ENCODE measurements at places on chromosomes 7 and 10.

DNA sequence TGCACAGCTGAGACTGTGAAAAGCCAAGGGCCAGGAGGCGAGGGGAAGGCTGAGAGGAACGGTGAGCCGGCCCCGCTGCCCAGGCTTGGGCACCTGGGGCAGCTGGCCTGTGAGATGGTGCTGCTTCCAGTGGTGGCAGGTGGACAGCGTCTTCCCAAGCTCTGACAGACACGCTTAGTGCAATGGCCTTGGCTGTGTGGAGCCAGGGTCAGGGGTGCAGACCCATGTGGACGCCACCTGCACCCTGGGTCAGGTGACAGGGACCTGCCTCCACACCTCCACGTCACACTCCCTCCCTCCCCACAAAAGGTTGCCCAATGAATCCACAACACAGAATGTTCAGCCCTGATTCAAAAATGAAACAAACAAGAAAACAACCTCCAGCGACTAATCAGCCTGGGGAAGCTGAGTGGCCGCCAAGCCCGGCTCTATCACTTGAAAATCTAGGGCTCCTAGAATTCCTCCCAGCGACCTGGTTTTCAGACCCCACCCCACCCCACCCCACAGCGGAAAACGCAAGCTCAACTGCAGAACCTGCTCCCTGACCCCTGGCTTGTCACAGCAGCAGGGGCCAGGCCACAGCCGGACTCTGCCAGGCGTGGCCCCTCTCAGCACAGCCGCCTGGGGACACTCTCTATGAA lies 54.3 kb downstream of the PRKAG2 start:
- DNase-seq: no peak

- no peak for DNase-seq
Measured at GRCh38 chr7:94183289-94183749, 179.2 kb upstream of the BET1 start.

DNA sequence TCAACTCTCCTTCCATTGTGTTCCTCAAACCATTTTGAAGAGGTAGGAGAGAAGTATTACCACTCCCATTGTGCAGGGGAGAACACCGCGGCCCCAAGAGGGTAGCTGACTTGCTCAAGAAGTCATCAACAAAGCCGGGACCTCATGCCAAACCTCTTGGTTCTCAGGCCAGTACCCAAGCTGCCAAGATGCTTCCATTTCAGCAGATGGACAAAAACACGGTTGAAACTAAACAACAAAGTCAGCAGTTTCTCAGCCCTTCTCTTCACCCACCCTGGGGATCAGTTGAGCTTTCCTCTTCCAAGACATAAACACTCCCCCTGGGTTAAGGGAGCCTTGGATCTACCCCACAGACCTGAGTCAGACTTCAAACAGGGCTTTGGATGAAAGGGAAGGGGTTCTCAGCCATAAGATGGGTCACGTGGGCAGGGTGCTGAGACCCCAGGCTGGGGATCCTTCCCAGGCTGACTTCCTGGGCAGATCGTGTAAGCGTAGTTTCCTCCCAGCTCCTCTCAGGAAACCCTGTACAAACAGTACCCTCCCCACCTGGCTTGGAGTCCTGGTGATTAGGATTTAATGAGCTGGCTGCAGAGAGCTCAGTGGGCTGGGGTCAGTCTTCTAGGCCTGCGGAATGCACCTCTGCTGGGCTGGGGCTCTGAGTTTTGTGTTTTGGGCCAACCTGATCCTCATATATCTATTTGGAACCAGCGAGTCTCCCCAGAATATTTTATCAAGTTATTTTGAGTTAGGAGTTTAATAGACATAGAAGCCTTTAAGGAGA lies 27.3 kb downstream of the EMX2 start:
- no peak for DNase-seq

DNA sequence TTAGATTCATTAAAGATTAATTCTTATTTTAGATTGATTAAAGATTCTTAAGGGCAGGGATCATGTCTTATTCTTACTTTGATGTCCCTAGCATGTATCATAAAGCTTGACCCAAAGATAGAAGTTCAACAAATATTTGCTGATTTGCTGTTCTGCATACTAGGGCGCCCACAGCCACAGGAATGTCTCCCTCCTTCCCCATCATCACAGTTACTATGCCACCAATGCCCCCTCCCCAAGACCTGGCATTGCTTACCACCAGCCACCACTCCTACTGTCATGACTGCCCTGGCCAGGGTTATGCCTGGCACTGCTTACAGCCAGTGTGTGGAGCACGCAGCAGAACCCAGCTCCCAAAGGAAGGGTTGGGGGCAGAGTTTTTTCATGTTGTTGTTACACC lies 86.7 kb upstream of the AGK start:
- DNase-seq: no peak
